ENCODE measurements at places on chromosomes 6 and 20.

GRCh38 chr6:158707120-158707820, 57.4 kb downstream of the SYTL3 start:
- DNase-seq, result no peak

DNA sequence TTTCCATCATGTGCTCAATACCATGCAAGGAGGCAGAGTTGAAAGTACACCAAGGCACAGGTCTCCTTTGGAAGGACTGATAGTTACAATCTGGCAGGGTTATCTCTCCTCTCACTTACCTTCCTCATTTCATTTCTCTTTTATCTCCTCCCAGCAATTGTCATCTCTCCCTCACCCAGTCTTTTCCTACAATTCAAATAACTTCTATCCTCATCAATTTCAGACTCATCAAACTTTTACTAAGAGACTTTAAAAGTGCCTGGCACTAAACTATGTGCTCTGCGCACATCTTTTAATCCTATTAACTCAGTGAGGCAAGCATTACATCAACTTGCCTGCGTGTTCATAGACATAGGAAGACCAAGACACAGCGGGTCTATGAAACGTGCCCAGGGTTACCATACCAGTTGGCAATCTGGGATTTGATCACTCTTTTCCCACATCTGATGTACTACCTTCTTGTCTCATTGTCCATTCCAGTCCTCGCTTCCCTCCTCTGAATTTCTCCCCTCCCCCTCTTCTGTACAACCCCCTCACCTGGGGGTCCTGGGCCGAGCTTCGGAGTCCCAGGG, 1.2 kb downstream of the VARS1 start:
- no peak for DNase-seq

GRCh38 chr6:121480099-121480713, 44.8 kb downstream of the GJA1 start:
- no peak for DNase-seq

DNA sequence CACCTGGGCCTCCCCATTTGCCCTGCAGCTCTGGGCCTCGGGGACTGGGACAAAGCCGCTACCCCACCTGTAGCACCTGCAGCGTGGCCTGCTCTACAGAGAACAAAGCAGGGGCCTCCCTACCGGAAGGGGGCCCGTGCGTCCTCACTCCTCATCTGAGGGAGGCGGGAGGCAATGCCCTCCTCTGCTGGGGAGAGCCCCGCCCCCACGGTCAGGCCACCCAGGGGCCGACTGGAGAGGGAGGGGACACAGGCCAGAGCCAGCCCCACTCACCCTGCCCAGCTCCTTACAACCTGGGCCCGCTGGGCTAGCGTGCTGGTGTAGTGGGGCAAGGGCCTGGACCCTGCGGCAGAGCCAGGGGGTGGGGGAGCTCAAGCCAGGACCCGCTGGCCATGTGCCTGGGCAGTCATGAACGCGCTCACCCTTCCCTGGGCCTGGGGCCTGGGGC, 8.0 kb downstream of the LAMA5 start:
- DNase-seq, result no peak

DNA sequence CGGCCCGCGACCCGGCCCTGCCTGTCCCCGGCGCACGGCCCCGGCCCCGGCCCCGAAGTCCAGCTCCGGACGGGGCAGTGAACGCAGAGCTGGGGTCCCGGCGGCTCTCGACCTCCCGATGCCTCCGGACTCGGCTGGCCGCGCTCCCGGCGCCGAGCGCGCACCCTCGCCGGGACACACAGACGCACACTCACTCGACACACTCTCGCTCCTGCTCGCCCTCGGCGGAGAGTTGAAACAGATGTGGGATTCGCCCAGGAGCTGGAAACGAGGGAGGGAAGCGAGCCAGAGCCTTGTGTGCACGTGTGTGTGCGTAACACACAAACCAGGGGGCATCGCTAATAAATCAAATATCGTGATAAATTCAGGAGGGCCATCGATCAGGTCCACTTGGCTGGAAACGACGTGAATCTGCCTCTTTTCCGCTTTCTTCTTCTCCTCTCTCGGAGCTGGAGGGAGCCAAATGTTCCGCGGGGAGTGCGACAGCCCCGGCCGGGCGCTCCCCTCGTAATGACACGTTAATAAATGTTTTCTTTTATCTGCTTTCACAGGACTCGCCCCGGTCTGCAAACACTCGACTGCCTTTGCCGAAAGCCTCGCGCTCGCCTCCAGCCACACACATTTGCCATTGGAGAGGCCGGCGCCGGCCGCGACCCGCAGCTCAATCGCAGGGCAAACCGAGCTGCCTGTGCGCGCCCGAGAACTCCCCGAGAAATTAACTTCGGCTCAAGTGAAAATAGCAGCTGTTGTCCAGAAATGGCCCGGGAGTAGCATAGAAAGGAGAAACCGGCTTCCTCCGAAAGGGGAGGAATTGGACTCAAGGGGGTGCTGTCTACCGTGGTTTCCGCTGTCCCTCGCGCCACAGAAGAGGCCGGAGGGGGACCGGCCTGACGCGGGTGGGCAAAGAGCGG, 828 bp upstream of the SULF2 start:
- DNase-seq, result no peak

- DNase-seq, result no peak
Observed at GRCh38 chr6:52671676-52672075, 763 bp downstream of the TMEM14A start.

- DNase-seq, result no peak
Observed at GRCh38 chr6:135438907-135439535, 58.5 kb downstream of the AHI1 start.

GRCh38 chr6:22466665-22467245, 102.6 kb upstream of the HDGFL1 start:
- DNase-seq, result no peak

DNA sequence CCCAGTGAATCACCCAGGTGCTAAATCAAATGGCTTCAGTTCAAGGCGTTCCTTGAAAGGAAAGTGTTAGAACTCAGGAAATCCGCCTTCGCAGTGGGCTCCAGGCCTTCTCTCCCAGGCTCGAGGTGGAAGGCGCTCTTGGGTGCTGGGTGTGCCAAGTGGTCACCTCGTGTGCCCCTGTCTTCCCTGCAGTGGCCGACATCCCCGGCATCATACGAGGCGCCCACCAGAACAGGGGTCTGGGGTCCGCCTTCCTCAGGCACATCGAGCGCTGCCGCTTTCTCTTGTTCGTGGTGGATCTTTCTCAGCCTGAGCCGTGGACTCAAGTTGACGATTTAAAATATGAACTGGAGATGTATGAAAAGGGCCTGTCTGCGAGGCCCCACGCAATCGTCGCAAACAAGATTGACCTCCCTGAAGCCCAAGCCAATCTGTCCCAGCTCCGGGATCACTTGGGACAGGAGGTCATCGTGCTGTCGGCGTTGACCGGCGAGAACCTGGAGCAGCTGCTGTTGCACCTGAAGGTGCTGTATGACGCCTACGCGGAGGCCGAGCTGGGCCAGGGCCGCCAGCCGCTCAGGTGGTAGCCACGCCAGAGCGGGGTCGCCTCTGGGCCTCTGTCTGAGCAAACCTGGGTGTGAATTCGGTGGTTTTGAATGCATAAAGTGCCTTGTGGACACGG, 17.8 kb downstream of the MTG2 start:
- no peak for DNase-seq

DNA sequence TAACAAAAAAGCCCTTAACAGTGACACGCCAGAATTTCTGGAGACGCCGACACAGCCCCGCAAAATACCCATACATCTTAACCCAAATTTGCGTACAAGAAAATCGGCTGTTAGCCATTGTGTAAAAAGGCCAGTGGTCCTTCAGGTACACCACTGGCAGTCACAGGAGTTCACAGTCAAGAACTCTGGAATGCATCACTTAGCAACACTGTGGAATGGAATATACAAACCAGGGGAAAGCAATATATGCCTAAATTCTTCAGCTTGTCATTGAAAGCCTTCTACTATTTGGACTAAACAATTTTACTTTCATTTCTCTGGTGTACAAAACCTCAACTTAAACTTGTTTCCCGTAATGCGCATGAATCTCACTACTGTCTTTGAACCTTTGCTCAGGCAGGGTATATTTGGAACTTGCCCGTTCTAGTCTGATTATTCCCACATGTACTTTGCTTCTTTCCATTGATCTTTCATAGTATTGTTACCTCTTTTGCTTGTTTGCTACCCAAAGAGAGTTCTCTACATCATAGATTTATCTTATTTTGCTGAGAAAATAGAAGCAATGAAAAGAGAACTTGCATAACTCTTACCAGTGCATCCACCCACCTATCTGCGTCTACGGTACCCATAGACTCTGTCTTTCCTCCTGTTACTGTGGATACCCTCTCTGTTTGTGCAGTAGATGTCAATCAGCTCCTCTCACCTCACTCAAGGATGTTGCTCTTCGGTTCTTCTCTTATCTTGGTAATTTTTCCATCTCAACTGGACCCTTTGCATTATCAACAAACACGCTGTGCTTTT, at the start of gene ARMH2:
Gene ARMH2 (minus strand): TSS at position 178 of the 801 bp plus-strand sequence. CDS start 60 bp downstream, at position 118.
- DNase-seq, result no peak

DNA sequence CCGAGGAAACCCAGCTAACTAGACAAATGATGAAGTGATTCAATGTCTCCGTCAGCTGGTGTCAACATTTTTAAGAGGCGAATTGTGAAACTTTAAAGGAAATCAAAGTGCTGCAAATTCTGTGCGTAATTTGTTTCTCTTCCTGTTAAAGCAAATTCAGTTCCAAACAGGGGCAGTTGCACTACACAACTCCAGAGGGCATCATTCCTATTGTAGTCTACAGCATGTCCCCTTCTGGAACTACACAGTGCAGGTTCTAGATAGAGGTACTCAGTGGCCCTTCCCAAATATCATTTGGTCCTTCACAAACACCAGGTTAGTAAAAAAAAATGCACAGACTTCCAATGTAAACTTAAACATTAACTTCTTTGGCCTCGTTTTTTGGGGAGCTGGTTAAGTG, 38.3 kb upstream of the SMLR1 start:
- DNase-seq, result no peak

DNA sequence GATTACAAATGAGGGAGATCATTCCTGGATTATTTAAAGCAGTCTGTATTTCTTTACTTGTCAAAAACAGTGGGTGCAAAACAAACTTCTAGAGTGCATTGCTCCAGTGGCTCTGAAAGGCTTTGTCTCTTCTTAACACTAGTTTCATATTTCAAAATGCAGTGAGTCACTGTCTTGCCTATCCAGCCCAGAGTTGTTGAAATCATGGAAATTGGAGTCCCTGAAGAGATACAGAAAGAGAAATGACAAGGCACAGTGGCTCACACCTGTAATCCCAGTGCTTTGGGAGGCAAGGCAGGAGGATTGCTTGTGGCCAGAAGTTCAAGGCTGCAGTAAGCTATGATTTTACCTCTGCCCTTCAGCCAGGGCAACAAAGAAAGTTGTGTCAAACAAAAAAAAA, 11.3 kb downstream of the SLC2A12 start:
- DNase-seq, result no peak

- DNase-seq, result no peak
Observed at GRCh38 chr6:109255946-109256640, 126.2 kb downstream of the CD164 start.

- DNase-seq, result no peak
Observed at GRCh38 chr6:40500227-40500626, 86.9 kb downstream of the LRFN2 start.

DNA sequence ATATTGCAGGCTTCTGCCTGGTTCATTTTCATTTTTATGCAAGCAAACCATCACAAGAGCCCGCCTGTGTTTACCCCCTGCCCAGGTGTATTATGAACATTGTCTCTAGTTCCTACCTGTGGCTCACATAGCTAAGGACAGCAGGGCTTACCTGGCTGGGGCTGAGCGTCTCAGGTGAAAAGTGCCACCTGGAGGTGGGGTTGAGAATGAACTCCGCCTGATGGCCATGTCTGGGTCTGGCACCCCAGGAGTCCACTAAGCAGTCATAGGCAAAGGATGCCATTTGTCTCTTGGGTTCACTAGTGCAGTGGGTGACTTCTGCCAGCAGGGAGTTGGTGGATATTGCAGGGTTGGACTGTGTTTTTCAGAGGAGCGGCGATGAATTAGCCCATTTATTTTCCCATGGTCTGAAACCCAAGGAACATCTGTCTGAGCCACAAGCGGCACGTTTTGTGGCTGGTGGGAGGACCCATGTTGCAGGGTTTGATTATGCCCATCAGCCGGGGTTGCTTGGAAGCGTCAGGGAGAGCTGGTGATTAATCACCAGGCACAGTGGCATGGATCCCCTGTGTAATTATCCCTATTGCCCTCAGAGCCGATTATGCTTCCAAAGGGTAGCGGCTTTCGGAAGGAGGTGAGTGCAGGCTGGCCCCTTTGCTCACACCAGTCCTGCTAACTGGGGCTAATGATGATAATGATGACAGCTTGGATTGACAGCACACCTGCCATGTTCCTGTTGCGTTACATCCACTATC, 92.1 kb downstream of the CDH26 start:
- no peak for DNase-seq
